ENCODE measurements at places on chromosomes 7 and 10.

GRCh38 chr10:31908157-31908556 is 20.5 kb downstream of the ARHGAP12 start:
- DNase-seq, result no peak

- DNase-seq, result no peak
Observed at GRCh38 chr10:118807512-118808305, 52.9 kb upstream of the CACUL1 start.

- no peak for DNase-seq
Observed at GRCh38 chr7:151735186-151735850, 141.6 kb downstream of the PRKAG2 start.

DNA sequence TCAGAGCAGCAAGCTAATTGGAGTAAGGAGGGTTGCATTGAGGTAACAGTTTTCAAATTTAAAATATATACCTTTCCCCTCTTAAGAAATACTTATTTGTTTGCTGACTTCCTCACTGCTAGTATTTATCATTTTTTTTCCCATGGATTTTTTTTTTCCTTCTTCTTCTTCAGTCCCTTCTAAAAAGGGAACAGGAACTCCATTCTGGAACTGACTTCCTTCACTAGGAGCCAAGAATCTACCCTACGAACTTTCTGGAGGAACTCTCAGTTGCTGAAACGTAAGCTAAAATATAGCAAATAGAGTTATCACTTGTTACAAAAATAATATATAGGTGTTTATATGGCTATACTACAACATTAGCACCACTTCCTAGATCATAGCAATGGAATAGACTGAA is 95.4 kb downstream of the HGF start:
- no peak for DNase-seq

Measured in head of caudate nucleus (tissue), 42 donors.